AG08396 (cell line): ENCODE measurements at places on chromosomes 12 and 14.

DNA sequence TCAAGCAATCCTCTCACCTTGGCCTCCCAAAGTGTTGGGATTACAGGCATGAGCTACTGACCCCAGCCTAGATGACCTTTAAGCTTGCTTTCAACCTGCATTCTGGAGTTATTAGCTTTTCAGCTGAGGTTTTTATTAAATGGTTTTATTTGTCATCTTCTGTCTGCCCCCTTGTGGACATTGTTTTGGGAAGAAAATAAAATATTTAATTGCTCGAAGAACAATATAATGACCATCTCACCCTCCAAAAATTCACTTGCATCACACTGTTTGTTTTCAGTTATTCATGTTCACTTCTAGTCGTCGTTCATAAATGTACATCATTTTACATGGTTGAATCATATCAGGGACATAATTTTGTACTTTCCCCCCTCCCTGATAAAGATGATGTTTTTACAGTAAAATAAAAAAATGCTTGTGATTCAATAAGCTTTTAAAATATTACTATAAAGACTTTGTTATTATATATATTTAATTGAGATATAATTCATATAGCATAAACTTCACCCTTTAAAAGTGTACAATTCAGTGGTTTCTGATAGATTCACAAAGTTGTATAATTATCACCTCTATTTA is 10.1 kb upstream of the SPATS2 start:
- peak; percentile 55 for DNase-seq

GRCh38 chr12:57719777-57720605 is 18.6 kb downstream of the AGAP2 start:
- DNase-seq: no peak

GRCh38 chr14:74333909-74334308 is 14.4 kb upstream of the VRTN start:
- peak; percentile 49 for DNase-seq

- no peak for DNase-seq
Observed at GRCh38 chr12:22657538-22657937, 32.6 kb downstream of the ETNK1 start.

GRCh38 chr14:59123975-59124374 is 64.5 kb upstream of the DAAM1 start:
- DNase-seq: peak; percentile 34

DNA sequence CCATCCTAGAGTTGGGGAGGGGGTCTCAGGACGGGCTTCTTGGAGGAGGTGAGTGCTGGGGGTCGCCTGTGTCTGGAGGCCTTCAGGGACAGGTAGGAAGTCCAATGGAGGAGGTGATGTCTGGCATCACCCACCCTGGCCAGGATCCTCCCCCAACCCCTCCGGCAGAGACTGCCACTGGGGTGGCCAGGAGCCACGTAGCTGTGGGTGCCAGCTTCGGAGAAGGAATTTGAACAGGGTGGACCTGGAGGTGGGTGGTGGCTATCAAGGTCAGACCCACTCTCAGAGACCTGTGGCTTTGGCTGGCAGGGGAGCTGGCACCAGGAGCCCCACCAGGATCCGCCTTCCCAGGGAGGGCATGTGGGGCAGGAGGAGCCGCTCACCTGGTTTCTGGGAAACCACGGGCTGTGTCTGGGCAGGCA is 9.1 kb downstream of the CEP170B start:
- no peak for DNase-seq

- DNase-seq: no peak
Observed at GRCh38 chr12:40181490-40181889, 43.3 kb upstream of the LRRK2 start.

- DNase-seq: peak; percentile 80
Observed at GRCh38 chr12:104671409-104672095, 214.8 kb downstream of the CHST11 start.

GRCh38 chr12:96368233-96368632 is 32.0 kb downstream of the CDK17 start:
- no peak for DNase-seq

GRCh38 chr12:108147279-108147678 is 18.2 kb downstream of the WSCD2 start:
- no peak for DNase-seq

GRCh38 chr12:113863455-113863845 is 102.7 kb downstream of the RBM19 start:
- DNase-seq: no peak

GRCh38 chr14:35155962-35156361 is 33.6 kb downstream of the PRORP start:
- DNase-seq: no peak

DNA sequence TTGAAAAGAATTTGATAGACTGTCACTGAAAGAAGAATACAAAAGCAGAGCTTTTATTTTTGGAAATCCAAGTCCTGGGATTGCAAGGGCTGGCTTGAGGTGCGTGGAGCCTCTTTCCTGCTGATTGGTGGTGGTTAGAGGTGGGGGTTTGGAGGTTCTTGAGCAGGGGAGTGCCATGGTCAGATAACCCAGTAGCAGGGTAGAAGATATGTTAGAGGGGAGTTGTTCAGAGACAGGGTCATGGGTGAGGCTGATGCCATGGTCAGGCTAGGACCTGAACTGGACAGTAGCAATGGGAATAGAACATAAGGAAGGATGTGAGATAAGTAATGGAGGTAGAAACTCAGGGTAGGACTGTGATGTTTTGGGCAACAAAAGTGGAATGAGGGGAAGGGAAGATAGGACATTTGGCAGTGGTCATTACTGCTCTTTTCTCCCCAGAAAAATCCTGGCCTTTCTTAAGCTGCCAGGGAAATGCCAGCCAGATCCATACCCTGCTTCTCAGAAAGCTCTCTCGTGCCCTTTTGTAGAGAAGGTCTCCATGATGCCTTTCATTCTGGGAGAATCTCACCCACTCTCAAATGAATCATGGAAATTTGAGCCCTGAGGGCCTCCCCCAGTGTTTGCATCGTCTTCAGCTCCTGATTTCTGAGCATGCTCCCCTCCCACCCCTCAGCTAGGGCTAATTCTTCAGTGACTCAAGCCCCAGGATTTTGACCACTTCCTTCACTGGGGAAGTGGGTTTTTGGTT is 9.5 kb downstream of the EMP1 start:
- DNase-seq: peak; percentile 77

- no peak for DNase-seq
Observed at GRCh38 chr14:33259764-33260163, 321.1 kb downstream of the NPAS3 start.

GRCh38 chr14:34688470-34689206 is 25.8 kb downstream of the CFL2 start:
- no peak for DNase-seq

GRCh38 chr14:98328496-98328895 is 943.5 kb downstream of the BCL11B start:
- no peak for DNase-seq

DNA sequence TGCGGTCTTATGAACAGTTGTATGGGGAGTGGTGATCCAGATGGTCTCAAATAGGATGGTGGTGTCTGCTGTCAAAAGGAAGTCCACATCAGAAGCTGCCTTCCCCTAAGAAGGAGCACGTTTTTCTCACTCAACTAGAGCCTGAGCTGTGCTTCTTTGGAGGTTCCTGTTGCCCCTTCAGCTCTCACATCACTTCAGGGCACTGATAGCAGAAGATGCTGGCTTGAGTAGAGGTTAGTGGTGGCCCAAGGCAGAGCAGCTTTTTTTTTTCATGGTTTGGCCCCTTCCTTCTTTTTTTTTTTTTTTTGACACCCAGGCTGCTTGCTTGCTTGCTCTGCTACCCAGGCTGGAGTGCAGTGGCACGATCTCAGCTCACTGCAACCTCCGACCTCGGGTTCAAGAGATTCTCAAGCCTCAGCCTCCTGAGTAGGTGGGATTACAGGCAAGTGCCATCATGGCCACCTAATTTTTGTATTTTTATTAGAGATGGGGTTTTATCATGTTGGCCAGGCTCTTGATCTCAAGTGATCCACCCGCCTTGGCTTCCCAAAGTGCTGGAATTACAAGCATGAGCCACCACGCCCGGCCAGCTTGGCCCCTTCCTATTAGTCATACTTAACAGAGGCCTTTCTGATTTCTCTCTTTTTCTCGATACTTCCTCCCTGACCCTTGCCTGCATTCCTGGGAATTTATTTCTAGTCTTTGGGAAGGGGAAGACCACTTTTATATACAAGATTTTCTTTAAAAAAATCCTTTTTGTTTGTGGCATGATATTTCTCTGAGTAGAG is 31.6 kb downstream of the KLRD1 start:
- DNase-seq: no peak
